ENCODE measurements at places on chromosomes 11 and 22. TPM values are rescaled to one million over a fixed set of nuclear protein-coding genes. Genes with fewer than 3 reads are reported as not detected.

DNA sequence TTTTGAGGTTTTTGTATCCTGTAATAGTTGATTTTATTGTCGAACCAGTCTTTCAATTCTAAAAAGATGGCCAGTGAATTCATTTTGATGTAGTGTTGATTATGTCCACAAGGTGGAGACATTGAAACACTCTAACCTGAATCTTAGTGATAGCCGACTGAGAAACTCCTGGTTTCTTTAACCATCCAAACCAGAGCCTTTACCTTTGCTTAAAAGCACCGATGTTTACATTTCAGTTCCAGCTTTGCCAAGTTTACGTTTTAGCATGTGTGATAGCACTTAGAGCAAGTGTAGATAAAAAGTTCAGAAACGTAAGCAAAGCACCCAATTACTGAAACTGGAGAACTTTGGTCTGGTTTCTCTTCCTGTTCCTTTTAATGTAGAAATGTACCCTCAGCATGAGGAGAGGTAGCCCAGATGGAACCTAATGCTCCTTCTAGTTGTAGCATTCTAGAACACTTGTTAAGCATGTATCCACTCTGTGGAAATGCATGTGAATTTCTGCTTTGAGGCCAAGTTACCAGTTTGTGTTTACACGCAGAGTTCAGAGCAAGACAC is 208.6 kb downstream of the DBX1 start:
- DNase-seq, result no peak

GRCh38 chr11:37688456-37688855 is 1090.4 kb upstream of the RAG2 start:
- no peak for DNase-seq

DNA sequence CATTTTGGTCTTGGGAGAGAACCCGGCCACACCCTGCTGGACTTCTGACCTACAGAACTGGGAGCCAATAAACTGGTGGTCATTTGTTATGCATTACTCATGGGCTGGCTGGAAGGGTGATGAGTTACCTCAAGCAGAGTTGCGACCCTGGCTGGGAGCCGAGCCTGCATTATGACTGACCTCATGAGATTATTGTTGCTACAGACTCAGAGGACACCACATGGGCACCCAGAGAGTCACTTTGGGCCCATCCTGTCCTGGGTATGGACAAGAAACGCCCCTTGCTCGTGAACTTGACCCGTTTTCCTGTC is 531.7 kb downstream of the TBC1D22A start:
- no peak for DNase-seq

MS4A7 gene
- 16.2 TPM for polyA plus RNA-seq

DNA sequence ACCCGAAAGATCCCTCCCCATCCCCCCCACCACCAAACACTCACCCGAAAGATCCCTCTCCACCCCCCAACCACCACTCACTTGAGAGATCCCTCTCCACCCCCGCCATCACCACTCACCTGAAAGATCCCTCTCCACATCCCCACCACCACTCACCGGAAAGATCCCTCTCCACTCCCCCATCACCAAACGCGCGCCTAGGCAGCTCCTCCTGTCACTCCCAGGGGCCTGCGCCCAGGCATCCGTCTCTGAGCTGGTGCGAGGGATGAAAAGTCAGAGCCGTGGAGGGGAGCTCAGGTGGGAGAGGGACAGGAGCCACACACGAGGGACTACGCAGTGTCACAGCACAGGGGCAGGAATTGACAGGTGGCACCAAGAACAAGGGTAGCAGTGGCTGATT is 11.5 kb downstream of the KIAA0930 start:
- DNase-seq, result no peak

Measured in left lung (tissue), 14 donors.